ENCODE measurements at places on chromosomes 13 and 19.

DNA sequence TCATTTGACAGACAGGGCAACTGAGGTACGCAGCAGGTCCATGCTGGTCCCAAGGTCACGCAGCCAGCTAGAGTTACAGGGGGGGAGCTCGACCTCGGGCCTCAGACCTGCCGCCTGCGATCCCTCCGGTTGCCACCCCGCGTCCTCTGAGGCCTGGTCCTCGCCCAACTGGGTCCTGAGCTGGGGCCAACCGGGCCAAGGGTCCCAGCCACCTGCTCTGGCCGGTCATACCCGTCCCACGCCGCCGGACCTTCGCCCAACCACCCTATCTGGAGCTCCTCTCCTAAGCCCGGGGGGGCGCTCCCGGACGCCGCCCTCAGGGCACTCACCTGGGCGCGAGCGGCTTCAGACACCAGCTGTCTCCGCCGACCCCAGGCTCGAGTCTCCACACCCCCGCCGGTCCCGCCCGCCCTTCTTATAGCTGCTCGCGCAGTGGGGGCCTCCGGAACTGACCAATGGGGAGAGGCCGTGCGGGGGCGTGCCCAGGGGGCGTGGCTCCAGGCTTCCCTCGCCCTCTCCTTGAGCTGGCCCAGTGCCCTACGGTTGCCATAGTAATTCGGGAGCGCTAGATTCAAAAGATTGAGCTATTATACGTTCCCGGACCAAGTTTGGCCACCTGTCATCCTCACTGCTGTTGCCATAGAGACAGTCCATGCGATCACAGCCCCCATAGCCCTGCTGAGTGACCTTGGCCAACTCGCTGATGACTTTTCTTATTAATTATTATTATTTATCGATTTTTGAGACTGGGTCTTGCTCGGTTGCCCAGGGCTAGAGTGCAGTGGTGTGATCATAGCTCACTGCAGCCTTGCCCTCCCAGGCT, at the start of gene PLIN5:
Gene PLIN5 (minus strand): TSS at position 389 of the 823 bp plus-strand sequence. CDS start 1,150 bp downstream, outside the sequence.
- peak; percentile 64 for DNase-seq

- no peak for DNase-seq
These were observed 9.1 kb downstream of the PROZ start for GRCh38 chr13:113167575-113167974.

DNA sequence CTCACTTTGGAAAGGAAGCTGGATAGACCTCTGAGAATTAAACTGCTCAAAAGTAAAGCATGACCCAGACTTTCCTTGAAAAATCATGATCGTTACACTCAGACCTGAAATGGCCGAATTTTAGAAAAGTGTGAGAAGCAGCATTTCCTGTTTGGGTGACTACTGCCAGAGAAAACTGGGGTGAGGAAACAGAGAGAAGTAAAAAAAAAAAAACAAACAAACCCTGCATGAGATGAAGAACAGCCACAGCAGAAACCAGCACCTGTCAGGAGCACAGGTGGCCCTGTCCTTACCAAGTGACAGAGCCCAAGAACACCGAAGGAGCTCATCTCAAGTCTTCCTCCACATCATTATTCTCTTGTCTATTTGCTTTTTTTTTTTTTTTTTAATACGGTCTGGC, 12.0 kb upstream of the ADPRHL1 start:
- no peak for DNase-seq

DNA sequence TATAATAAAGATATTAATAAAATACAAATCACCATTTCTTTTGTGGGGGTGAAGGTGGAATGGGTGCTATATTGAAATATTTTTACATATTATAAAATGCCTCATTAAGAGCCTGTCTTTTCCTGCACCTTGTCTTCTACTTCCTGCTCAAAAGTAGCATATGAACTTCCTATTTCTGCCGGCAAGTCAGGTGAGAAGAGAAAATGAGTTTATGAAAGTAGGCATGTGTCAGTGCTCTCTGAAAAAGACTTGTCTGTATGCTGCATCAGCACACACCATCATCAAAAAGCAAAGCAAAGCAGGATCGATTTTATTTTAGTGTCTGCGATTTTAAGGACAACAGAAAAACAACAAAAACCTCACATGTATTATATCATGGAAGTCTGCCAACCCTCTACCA, 114.2 kb downstream of the RAP2A start:
- DNase-seq = no peak

DNA sequence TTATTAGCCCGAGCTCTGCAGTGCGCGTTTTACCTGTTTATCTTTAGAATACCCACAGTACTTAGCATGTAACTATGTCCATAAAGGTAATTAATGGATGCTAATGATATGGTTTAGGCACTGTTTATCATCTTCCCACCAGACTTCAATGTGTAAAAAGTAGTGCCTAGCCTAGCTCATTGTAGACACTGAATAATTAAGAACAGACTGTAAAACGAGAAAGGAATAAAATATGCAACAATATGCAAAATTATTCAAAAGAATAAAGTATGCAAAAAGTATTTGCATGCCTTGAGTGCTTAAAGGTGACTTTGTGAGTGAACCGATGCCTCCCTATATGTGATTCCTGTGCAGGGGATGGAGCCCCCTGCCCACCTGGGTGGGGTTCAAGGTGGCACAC, 35.7 kb upstream of the RNF113B start:
- no peak for DNase-seq

GRCh38 chr13:91359631-91360030, 12.1 kb downstream of the MIR17HG start:
- DNase-seq = no peak

- peak; percentile 64 for DNase-seq
These were observed 34.4 kb upstream of the NANOS3 start for GRCh38 chr19:13842291-13843103.

DNA sequence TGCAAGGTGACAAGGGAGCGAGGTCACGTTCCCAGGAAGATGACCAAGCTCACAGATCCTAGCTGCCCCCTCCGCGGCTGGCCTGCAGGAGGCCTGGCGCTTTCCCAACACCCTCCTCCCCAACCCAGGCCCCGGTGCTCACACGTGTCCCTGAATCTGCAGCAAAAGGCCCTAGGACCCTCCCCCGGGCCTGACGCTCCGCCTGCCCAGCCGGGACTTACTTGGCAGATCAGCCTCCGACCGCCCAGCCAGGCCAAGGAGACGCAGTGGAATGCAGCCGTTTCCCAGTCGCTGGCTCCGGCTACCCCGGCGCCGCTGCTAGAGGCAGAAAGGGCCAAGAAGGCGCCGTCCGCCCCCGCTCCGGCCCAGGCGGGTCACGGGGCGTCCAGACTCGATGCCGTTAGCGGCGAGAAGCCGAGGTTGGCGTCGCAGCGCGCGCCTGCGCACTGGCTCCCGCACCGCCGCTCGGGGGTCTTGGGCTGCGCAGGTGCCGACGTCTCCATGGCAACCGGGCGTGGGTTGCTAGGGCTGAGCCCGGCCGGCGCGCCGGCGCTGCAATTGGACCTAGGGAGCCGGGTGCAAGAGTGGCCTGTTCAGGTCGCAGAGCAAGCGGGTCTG, at the start of gene PNMA8A:
Gene PNMA8A (minus strand): TSS at position 448 of the 618 bp plus-strand sequence. CDS start 528 bp downstream, outside the sequence.
- DNase-seq = no peak

- DNase-seq = no peak
These were observed 97.6 kb upstream of the SLITRK6 start for GRCh38 chr13:85896516-85897450.

DNA sequence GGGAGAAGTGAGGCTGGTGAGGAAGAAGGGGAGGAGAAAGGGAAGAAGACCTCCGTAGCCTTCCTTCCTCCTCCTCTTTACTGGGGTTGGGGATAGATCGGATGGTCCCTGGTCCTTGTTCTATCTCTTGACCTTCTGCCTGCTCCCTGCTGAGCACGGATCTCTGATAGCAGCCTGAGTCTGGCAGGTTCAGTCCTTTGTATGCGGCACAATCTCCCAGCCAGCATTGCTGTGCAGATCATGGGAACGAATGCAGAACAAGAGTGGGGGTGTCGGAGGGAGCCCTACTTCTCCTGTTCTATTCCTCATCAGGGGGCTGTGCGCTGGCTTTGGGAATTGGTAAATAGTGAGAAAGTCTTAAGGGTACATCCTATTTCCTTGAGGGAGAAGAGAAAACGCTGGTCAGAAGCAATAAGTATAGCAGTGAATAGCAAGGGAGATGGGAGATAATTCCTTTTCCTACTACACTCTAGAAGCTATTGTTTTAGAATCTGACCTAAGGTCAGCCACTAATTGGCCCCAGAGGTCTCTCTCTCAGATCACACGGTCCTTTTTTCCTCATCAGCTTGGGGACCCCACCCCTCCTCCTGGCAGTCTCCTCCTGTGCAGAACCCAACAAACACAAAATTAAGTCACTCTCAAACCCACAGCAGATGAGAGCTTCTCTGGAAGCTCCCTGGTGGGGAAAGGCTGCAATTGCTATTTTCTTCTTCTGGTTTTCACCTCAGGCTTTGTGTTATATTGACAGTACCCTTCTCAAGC, 41.0 kb downstream of the KL start:
- peak; percentile 26 for DNase-seq

- no peak for DNase-seq
These were observed 383.3 kb downstream of the RFC3 start for GRCh38 chr13:34201050-34201913.

- DNase-seq = no peak
These were observed 187.9 kb downstream of the TEX29 start for GRCh38 chr13:111508164-111508870.

GRCh38 chr13:31064636-31065035, 97.1 kb downstream of the HSPH1 start:
- DNase-seq = no peak

DNA sequence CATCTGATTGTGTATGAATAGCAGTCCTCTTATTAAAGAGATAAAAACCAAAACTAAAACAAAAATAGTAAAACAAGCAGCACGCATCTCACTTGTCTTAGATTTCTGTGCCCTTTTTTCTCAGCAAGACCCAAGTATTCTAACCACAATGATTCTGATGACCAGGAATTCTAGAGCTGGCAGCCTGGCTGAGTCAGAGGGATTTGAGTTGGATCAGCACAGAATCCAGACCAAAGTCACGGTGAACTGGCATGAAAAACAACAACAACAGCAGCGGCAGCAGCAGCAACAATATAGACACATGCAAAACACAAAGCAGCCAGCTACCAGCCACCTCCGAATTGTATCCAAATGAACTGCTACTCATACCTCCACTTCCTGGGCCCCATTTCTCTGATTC, 360.5 kb downstream of the KCNRG start:
- no peak for DNase-seq

DNA sequence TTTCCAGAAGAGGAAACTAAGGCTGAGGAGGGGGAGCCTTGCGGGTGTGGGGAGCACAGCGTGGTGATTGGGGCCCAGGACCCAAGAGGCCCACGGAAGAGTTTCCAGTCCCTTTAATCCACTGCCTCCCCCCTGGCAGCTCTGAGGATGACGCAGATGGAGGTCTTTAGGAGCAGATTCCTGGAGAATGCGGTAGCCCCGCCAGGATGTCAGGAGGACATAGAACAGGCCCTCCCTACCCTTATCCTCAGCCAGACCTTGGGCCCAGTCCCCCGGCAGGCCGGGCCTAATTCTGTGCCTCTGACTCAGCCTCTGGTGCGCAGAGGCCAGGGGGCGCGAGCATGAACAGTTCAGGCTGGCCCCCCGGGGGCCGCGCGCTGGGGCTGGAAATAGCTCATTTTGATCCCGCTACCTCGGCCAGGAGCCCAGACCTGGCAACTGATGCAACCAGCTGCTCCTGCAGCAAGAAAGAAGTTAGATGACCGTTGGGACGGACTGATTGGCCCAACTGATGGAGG, 461 bp upstream of the HSPB6 start:
- no peak for DNase-seq

- DNase-seq = no peak
These were observed 59.6 kb downstream of the CDADC1 start for GRCh38 chr13:49307365-49307764.

GRCh38 chr13:39417131-39417530, 185.9 kb downstream of the LHFPL6 start:
- no peak for DNase-seq

- DNase-seq = no peak
These were observed 5.1 kb downstream of the ZSWIM9 start for GRCh38 chr19:48175578-48175977.

GRCh38 chr13:93882086-93882651, 597.3 kb downstream of the DCT start:
- DNase-seq = no peak

DNA sequence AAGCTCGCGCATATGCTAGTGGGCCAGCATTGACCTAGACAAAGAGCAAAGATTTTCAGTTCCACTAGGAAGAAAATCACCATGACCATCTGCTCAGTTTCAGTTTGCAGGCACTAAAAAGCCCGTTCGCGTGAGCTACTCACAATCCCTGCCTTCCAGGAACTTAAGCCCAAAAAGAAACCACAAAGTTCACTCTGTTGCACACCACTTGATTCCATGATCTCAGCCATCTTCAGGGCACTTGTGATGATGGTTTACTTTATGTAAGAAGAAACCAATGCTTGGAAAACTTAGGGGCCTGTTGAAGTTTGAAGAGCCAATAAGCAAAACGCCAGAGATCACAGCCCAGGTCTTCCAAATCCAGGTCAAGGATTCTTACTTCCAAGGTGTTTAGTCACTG, 45.0 kb upstream of the SLC15A1 start:
- no peak for DNase-seq

DNA sequence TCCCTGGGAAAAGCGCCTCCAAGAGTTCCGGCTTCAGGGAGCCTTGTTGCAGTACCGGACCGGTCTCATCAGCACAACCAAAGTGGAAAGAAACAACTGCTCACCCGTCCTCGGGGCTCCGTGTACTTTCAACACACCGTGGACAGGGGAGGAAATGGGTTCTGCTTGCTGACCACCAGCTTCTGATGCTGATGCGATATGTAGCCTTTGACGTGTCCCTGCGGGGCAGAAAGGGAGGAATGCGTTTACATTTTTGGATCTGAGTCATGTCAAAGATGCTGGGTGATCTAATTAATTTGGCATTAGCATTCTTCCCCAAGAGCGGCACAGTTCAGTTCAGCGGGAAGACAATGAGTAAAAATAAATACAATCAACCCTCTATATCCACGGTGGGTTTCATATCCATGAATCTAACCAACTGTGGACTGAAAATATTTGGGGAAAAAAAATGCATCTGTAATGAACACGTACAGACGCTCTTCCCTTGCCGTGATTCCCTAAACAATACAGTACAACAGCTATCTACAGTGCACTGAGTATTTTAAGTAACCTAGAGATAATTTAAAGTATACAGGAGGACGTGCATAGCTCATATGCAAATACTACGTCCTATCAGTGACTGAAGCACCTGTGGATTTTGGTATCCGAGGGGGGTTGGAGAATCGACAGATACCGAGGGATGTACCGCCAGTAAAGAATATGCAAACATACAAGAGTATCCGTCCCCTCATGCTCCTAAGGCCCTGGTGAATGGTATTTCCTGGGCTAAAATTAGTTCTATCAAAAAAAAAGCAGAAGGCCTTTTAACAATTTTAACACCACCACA, 19.8 kb downstream of the PROZ start:
- DNase-seq = no peak

DNA sequence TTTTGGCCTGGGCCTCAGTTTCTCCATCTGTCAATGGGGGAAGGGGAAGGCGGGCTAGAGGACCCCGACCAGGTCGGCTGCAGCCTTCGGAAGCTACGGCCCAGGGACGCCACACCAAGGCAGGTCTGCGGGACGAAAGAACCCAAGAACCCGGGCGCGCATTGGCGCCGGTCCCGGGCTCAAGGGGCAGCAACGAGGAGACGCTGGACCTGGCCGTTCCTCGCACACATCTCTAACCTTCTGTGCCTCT, 739 bp upstream of the ILF3 start:
- DNase-seq = no peak
